A172 (cell line): ENCODE measurements at places on chromosomes 3 and 15. TPM values are rescaled to one million over a fixed set of nuclear protein-coding genes. Genes with fewer than 3 reads are reported as not detected.

The GLDN gene
- 0.57 TPM in 1 of 2 replicates, not detected in the other for total RNA-seq

The LRRC31 gene
- total RNA-seq: not detected in 2 replicates

The COL6A5 gene
- total RNA-seq: under 0.01 TPM in 2 replicates

The SERP1 gene
- total RNA-seq: 127 and 186 TPM in 2 replicates

- DNase-seq: peak; percentile 28
Measured at GRCh38 chr15:72229076-72229946, 1.7 kb downstream of the PKM start.

GRCh38 chr3:158845765-158846350, 44.0 kb downstream of the MFSD1 start:
- DNase-seq: peak; percentile 56

- peak; percentile 51 for DNase-seq
Measured at GRCh38 chr3:192022412-192022811, 561.4 kb downstream of the PYDC2 start.

DNA sequence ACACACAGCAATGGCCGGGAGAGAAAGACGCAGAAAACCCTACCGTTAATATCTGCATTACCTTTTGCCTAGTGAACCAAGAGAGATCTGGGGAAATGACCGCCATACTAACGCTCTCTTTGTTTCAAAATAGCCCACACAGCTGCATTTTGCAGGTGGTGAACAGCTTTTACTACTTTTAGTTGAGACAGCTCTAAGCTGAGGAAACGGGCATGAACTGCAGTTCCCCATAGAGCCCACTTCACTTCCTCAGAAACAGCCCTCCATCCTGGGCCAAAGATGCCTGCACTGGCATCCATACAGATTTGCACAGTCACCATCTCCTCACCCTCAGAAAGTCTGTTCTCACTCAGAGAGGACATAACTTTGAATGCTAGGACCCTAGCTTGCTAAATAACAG, 45.0 kb downstream of the ZNF860 start:
- no peak for DNase-seq

DNA sequence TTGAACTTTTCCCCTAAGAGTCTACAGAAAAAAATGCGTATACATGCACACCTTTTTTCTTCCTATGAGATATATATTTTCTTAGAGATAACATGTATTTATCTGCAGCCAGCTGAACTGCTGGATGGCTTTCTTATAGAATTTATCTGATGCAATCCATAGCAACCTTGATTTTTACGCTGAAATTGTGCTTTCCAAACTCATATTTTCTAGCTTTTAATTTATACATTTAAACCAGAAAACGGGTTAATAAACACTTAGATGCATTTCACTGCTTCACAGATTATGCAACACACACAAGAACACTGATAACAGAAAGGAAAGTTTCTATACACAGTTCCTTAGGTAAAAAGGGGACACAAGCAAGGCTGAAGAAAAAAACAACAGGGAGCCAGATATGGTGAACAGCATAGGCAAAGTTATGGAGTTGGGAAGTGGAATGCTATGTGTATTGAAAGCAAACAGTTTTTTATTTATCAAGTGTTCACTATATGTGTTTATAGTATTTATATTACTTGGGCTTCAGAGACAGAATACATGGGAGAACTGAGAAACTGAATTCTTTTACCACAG, 149.5 kb downstream of the SPATA16 start:
- DNase-seq: no peak

GRCh38 chr3:179991104-179991503, 45.6 kb downstream of the PEX5L start:
- DNase-seq: peak; percentile 80

DNA sequence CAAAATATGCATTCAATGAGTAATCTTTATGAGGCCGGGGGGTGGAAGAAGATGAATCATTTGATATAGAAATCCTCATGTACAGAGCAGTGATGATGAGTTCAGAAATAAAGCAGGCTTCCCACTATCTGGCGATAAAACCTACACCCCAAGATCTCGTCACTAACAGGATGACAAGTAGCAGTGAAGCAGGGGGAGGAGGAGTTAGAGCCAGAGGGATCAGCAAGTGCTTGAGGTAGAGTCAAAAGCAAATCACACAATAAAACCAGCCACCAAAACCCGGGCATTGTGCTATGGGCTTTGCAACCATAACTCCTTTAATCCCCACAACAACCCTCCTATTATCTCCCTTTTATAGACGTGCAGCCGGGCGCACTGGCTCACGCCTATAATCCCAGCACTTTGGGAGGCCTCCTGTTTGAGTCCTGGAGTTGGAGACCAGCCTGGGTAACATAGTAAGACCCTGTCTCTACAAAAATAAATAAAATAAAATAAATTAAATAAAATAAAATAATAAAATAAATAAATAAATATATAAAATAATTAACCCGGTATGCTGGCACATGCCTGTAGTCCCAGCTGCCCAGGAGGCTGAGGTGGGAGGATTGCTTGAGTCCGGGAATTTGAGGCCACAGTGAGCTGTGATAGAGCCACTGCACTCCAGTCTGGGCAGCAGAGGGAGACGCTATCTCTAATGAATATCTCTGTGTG, 53.0 kb downstream of the STARD5 start:
- peak; percentile 34 for DNase-seq

The AMT gene
- 0.93 and 1.8 TPM in 2 replicates for total RNA-seq

DNA sequence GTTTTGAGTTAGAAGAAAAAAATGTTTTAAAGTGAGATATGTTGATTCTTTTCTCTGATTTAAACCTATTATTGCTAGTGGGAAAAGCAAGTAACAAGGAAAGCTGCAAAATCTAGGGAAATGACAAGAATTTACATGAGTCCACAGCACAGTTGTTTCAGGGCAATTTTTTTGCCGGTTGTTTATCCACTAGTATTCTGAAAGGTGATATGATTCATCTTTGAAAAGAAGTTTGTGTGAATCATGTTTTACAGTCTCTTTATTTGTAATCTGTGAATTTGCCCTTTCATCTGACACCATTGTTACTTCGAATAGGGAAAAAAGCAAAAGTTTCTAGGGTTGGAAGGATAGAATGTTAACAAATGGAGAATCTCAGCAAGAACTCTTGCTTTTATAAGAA, 894.7 kb downstream of the OTOL1 start:
- DNase-seq: peak; percentile 65

DNA sequence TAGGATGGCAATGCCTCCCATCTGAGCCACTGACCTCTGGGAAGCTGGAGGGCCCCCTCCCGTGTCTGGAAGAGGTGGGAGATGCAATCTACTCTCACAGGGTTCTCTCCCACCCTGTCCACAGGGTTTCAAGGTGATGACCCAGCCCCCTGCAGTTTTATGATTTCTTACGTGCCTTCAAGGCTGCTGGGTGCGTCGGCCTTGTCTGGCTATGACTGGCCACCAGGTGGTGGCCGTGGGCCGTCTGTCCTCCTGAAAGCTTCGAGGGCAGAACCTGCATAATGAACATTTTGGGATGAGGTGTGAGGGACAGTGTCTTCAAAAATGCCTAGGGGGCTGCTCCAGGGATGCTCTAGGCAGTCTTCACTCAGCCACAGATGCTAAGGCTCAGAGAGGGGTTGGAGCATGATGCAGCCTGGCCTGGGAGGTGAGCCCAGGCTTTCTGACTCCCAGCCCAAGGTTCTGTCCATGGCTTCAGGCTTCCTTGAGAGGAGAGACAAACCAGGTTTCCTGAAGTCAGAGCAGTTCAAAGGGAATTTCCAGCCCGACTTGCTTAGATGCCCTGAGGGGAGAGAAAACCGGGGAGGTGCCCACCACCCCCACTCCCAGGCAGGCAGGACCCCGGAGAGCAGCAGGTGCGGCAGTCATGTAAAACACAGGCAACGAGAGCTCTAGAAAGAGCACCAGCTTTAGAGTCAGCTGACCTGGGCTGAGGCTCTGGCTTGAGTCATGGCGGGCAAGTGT, 18.7 kb downstream of the ISG20 start:
- peak; percentile 34 for DNase-seq

The RLBP1 gene
- not detected in 2 replicates for total RNA-seq

DNA sequence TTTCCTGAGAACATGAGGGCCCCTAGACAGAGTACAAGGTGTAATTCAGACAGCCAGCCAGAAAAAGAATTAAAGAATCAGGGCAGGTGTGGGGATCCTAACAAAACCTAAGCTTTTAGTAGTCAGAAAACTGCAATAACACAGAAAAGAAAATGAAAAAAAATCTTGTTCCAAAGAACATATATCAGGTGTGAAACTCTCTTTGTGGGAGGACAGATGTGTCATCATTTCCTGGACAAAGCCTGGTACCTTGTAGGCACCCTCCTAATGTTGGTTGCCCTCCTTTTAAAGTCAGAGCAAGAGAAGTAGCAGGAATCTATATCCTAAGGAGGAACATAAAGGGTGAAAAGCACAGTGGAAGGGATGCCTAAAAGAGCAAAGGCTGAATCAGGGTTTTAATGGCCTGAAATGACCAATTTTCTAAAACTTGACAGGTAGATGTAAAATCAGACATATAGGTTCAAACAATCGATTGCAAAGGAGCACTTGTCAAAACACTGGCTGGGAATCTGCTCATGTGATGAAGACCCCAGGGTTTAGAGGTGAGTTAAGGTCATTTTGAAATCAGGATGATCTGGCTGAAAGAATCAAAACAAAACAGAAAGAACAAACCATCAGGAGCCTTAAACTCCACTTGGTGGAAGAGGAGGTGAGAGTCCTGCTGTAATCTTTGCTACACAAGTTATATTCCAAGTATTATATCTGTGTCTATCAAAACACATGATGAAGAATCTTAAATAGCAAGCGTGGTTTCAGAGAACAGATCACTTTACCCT, 54.9 kb downstream of the TGFBR2 start:
- DNase-seq: no peak

DNA sequence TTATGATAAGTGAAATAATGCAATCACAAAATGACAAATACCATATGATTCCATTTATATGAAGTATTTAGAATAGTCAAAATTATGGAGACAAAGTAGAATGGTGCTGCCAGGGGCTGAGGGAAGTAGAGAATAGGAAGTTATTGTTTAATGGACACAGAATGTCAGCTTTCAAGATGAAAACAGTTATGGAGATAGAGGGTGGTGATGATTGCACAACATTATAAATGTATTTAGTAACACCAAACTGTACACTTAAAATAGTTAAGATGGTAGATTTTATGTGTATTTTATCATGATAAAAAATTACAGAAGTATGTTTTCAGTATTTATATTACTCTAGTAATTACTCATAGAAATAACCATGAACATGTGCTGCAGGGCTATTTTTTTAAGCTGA, 100.8 kb upstream of the AZI2 start:
- no peak for DNase-seq

DNA sequence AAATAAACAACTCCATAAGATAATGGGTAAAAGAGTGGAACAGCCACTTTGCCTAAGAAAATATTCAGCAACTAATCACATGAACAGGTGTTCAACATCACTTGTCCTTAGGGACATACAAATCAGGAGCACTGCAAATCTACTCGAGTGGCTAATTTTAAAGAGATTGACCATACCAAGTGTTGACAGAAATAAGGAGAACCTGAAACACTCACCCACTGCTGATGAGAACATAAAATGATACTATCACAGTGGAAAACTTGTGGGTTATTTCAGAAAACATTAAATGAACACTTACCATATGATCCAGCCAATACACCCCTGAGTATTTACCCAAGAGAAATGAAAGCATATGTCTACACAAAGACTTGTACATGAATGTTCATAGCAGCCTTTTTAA, 70.5 kb downstream of the GABRB3 start:
- no peak for DNase-seq

The NCKIPSD gene
- 23.6 and 37.7 TPM in 2 replicates for total RNA-seq

GRCh38 chr3:48689384-48689783, 3.7 kb upstream of the NCKIPSD start:
- DNase-seq: no peak

DNA sequence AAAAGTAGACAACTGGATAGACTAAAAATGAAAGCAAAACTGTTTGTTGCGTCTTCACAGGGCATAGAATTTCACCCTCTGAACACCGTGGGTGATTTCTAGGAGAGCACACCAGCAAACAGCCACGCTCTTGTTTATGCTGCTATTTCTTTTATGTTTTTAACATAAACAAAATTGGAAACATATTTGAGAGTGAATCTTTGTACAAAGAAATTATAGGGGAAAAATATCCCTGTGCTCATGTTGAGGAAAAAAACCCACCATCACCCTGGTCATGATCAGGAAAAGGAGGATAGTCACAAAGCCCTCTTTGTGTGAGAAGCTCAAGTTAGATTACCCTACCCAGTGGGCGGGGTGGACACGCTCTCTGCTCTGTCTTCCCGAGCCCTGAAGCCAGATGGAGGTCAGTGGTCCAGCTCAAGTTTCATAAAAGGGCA, 313.3 kb downstream of the SATB1 start:
- DNase-seq: peak; percentile 68

DNA sequence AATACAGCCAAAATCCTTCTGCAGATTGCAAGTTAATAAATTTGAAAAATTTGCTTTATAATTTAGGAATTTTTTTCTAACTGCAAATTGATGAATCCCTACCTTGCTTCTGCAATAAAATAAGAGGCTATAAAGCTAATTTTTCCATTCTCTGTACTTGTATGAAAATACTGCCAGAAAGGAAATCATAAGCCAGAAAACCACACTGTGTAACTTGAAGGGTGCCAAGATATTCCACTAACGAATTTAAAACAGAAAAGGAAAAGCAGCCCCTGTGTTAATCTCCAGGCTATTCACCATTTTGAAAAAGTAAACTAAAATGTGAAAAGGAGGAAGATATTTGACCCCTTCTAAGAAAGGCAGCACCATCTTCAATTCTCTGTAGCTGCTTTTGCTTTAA, 557.9 kb upstream of the ZNF385D start:
- no peak for DNase-seq

The GOLGA6L7 gene
- total RNA-seq: not detected in 2 replicates
